GM13977 (cell line): ENCODE measurements at places on chromosomes 6 and 20.

GRCh38 chr6:28726569-28727309, 197.0 kb downstream of the TRIM27 start:
- no peak for DNase-seq

GRCh38 chr6:36598739-36599318, 4.7 kb downstream of the SRSF3 start:
- DNase-seq, result no peak

DNA sequence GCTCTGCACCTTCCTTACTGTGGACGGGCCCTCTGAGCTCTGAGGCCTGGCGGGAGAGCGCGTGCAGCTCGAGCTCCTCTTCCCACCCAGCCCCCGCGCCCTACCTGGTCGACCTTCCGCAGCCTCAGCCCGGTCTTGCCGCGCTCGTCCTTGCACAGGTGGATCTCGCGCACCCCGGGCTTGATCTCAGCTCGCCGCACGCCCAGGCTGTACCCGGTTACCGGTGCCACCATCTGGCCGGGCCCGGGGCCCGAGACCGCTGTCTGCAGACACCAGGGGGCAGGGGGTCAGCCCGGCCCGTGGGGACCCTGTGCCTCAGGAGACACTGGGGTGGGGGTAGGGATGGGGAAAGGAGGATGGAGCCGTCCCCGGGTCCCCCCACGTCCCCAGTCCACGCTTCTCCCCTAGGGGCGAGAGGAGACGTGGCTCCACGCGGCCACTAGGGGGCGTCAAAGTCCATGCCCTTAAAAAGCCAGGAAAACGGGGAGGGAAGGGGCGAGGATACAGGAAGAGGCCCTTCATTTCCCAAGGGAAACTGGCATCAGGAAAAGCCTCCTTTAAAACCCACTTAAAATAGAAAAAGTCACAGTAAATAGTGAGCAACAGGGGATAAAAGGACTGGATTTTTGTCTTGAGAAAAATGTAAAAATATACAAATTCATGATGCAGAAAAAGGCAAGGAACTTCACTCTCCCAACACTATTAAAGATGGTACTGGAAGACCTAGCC, 15.5 kb downstream of the SDCBP2 start:
- DNase-seq, result peak; percentile 84

GRCh38 chr6:117423754-117424153, 2.0 kb downstream of the ROS1 start:
- no peak for DNase-seq

GRCh38 chr6:111533087-111533784, 50.2 kb upstream of the REV3L start:
- DNase-seq, result no peak

- DNase-seq, result no peak
Observed at GRCh38 chr6:145051661-145052060, 683.7 kb downstream of the EPM2A start.

DNA sequence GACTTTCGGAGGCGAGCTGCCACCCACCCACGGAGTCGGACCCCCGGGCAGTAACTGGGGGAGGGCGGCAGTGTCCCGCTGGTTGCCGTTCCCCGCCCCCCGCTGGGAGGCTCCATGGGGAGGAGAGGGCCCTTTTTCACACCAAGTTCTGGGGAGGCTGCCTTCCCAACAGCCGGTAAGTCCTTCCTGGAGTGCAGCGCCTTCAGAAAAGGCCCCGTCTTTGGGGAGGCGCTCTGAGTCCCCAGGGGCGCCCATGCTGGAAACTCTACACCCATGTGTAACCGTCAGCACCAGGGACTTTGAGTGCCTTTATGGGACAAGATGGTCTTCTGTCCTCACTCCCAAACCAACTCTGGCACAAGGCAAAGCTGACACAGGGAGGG, 430 bp upstream of the SOX18 start:
- no peak for DNase-seq

GRCh38 chr6:168941036-168941435, 312.6 kb downstream of the THBS2 start:
- DNase-seq, result no peak

DNA sequence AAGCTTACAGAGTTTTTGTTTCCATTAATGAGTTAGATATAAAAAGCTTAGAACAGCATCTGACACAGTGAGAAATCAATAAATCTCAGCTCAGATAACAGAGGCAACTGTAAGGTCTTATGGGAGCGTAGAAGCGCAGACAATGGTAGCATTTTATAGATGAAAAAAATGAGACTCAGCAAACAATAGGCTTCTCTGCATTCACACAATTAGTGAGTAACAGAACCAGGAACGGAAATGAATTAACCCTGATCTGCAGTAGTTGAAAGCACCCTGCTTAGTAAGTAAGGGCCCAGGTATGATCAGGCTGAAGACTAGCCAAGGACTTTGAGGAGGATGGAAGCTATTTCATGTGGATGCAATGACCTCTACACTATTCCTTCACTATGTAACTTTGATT, 147.2 kb upstream of the EYA4 start:
- no peak for DNase-seq

- DNase-seq, result no peak
Observed at GRCh38 chr20:38714308-38714707, 10.0 kb upstream of the SLC32A1 start.

DNA sequence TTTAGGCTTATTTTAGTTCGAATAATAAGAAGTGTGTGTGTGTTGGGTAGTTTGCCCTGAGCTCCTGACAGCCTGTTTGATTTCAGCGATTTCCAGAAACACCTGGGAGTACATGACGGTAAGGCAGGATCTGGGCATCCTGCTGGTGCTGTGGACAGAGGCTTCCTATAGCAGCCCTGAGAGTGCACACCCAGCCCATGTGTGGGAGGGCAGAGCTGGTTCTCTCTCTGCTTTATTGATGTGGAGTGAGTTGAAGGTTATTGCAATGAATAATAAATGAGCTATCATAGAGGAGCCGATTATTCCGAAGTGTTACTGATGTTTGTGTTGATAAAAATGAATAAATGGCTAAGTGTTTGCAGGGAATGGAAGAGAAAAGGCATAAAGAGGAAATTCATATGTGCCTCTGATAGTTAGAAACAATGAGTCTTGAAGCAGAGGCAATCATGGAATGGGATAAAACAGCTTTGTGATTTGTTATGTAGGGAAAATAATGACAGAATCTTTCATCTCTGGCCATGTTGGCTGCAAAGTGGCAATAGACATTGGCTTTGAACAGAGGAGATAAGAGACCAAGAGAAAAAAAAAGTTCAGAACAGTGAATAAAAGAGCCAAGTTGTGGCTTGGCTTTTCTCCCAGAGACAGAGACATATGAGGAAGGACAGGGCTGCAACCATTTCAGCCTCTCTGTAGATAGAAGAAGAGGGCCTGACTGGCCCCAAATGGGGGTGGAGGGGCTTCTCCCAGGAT, 166.2 kb upstream of the CHD6 start:
- no peak for DNase-seq

- DNase-seq, result no peak
Observed at GRCh38 chr6:7164536-7165001, 56.8 kb downstream of the RREB1 start.

GRCh38 chr20:63552481-63553249, 1.3 kb upstream of the FNDC11 start:
- DNase-seq, result no peak

GRCh38 chr6:137676888-137677287, 182.7 kb upstream of the OLIG3 start:
- no peak for DNase-seq

- DNase-seq, result no peak
Observed at GRCh38 chr6:109006818-109007217, 87.8 kb downstream of the SESN1 start.

DNA sequence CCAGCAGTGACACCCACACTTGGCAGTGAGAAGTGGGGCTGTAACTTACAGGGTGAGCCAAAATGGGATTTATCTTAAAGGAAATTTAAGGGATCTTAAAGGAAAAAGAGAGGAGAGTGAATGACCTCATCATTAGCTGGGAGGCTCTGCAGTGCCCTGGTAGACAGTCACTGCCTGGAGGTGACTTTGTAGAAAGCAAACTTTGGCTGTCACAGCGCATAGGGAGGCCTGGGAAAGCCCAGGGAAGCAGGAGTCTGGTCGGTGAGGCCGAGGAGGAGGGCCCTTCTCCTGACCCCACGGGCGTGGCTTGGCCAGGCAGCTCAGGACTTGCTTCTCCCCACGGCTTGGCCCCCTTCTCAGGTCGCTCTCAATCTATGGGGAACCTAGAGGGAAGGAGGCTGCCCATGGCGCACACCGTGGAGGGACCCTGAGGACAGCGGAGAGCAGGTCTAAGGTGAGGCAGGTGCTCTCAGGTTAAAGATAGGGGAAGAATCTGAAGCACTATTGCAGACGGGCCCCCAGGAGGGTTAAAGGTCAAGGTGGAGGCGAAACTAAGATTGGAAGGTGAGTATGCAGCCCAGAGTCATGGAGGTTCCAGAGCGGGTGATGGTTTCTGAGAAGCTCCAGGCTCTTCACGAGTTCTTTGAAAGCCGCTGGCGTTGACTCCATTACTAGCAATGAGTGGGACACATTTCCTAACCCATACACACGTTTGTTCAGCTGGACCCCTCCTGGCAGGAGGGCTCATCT, 15.6 kb upstream of the RIPK1 start:
- DNase-seq, result no peak

GRCh38 chr6:32932132-32932868, 8.5 kb downstream of the HLA-DMB start:
- DNase-seq, result no peak

- no peak for DNase-seq
Observed at GRCh38 chr6:4282926-4283325, 147.6 kb upstream of the ECI2 start.

DNA sequence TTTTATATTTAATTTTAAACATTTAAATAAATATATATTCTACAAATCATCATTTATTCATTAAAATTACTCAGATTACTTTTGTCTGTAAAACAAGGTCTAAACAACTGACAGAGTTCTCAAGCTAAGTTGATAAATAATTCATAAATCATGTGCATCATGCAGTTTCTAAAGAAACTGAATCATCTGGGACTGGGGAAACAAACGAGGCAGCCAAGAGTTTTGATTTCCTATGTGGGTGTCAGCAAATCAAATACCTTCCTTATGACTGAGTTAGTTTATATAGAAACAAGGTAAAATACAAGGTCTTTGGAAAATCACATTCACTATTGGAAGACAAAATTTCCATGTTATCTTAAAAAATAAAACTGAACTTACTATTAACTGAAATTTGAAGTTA, 149.9 kb upstream of the BEND6 start:
- no peak for DNase-seq

GRCh38 chr6:65501045-65501444, 206.0 kb downstream of the EYS start:
- no peak for DNase-seq

DNA sequence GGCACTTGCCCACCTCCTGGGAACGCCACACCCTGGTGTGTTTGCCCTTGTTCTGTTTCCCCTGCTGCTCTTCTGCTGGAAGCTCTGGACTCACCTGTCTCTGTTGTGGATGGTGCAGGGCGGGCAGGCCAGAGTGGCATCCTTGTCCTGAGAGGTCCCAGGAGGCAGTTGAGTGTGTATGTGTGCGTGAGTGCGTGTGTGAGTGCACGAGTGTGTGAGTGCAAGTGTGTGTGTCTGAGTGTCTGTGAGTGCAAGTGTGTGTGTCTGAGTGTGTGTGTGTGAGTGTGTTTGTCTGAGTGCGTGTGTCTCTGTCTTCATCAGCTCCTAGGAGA, 12.2 kb downstream of the IGF2R start:
- no peak for DNase-seq

DNA sequence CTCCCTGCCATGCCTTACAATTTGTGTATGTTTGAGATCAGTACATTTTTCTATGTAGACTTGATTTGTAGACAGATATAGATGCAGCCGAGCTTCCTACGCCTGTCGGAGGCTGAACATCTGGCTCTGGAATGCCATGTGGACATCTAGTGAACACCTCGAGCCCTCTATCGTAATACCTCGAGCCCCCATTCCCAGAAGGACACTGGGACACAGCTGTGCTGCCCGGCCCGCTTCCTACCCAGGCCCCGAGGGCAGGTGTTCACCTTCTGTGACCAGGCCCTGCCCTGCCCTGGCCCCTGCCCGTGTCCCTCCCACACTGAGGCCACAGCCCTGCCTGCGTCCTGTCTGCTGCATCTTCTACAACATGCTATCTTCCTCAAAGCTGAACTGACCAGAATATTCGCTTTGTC, 12.9 kb downstream of the RPS6KA2 start:
- no peak for DNase-seq

DNA sequence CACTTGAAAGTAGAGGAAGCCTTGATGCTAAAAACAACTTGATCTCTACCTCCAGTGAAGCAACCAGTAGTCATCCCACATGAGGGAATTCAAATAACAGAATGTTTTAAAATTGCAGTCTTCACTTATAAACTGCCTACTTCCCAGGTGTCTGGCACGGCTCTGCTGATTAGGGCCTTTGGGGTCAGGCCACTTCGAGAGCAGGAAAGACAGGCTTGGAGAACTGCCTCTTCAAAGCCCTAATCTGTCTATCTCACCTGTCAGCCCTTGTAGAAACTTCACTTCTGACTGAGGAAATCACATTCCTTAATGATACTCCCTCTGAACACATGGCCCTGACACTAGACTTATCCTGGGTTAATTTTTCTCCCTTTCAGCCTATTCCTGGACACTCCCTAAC, 458.6 kb downstream of the TENT5A start:
- DNase-seq, result no peak

- no peak for DNase-seq
Observed at GRCh38 chr6:69774740-69775584, 21.8 kb downstream of the LMBRD1 start.

- no peak for DNase-seq
Observed at GRCh38 chr6:158009114-158009891, 27.6 kb downstream of the SYNJ2 start.

DNA sequence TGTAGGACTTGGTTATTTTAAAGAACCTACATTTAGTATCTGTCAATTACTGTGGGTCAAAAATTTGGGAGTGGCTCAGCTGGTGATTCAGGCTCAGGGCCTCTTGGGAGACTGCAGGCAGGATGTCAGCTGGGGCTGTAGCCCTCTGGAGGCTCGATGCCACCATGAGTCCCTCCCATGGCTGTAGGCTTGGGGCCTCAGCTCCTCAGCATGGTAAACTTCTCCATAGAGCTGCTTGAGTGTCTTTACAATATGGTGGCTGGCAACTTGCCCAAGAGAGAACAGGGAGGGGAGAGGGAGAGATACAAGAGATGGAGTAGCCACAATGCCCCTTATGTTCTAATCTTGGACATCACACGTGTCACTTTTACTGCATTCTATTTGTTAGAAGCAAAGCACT, 470.4 kb downstream of the CDH26 start:
- DNase-seq, result no peak

GRCh38 chr6:146790561-146791091, 191.9 kb downstream of the ADGB start:
- DNase-seq, result no peak

DNA sequence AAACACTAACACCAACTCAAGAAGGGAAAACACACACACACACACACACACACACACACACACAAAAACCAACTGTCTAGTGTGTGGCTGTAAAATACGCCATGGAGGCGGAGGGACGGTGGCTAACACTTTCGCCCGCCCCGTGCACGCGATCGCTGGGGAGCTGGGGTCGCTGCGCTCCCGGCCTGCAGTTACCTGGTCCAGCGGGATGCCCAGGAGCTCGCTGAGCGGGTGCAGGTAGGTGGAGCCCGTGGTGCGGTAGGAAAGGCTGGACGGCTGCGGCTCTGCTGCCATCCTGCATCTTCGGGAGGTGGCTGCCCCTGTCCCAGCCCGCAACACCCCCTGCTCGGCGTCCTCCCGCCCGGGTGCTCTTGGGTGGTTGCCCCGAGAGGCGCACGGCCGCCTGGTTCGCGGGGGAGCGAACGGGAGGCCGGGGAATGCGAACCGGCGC, 303 bp downstream of the MBOAT1 start:
- DNase-seq, result peak; percentile 39

- peak; percentile 89 for DNase-seq
Observed at GRCh38 chr6:167113935-167114910, 8.7 kb upstream of the CCR6 start.
